ENCODE measurements at places on chromosomes 12 and 14.

DNA sequence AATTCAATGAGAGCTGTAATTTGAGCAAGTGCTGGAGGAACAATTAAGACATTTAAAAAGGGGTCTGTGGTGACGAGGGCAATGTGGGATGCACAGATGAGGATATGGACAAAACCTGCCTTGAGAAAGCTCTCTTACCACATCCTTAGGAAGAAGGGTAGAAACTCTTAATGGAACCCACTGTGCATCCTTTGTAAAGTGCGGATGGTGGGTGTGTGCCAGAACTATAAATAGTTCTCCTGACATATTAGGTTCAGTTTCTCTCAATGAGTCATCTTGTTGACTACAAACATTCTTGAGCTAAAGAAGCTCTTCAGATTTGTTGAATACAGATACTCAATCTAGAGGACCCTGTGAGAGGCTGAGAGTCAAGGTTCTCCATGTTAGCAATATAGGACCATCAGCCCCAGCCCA, 106.1 kb upstream of the ANO4 start:
- no peak for DNase-seq

DNA sequence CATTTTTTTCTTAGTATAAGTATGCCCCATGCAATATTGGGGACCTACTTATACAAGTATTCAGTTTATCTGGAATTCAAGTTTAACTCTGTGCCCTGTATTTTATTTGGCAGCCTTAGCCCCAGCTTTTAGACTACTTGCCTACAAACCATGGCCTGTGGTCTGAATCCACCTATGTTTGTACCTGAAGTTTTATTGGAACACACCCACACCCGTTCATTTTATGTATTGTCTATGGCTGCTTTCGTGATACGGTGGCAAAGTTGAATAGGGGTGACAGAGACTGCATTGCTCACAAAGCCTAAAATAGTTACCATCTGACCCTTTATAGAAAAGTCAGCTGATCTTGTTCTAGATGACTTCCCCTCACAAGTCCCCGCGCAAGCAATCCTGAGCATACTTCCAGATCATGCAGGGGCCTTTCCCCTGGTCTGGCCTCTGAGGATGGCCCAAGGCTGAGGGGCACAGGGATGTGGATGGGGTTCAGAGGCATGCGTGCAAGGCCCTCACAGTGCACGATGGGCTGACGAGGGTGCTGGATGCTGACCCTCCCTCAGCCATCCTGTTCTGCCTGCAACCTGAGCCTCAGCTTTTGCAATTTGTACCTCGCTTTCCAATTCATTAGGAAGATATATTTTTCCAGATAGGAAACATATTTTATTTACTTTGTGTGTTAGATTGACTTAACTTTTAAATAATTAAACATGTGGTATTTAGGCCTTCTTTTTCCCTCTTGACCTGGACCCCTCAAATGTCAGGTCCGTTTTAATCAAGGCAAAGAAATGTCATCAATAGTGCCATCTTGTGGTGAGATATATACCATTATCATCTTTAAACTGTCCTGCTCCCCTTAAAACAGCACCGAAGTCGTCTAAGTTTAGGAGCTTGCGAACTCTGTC, 527.3 kb upstream of the CCDC196 start:
- no peak for DNase-seq

- peak; percentile 38 for DNase-seq
Measured at GRCh38 chr12:118714051-118714460, 267.3 kb upstream of the SRRM4 start.

- no peak for DNase-seq
Measured at GRCh38 chr12:19245666-19246065, 116.1 kb downstream of the PLEKHA5 start.

DNA sequence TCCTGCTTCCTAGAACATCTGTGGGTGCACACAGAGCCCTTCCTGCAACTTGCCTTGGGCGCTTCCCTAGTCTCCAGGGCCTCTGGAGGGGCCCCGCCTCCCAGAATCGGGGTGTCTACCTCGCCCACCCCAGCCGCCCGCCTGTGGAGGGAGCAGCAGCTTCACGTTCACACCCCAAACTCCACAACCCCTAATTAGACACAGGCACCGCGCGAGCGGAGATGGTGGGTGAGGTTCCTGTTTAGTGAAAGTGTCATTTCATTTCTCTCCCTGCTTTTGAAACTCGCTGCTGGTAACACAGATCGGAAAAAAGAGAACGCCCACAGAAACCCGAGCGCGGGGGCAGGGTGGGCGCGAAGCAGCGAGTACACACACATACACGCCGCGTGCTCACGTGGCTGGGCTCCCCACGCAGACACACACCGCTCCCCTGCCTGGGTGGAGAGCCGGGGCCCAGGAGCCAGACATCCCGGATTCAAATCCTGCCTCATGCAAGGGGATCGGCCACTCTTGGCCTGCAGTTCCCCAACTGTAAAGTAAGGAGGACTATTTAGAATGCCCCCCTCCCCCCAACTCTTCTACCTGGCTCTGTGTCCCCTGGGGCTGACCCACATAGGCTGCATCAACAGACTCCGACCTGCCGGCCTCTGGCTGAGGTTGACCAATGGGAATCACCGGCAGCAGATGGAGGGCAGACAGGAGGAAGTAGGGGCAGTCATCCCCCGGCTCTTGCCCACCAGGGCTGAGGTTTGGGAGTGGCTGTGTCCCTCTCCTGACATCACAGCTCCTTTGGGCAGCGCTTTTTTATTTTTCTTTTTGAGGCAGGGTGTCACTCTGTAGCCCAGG, 79.2 kb upstream of the NCOR2 start:
- no peak for DNase-seq

DNA sequence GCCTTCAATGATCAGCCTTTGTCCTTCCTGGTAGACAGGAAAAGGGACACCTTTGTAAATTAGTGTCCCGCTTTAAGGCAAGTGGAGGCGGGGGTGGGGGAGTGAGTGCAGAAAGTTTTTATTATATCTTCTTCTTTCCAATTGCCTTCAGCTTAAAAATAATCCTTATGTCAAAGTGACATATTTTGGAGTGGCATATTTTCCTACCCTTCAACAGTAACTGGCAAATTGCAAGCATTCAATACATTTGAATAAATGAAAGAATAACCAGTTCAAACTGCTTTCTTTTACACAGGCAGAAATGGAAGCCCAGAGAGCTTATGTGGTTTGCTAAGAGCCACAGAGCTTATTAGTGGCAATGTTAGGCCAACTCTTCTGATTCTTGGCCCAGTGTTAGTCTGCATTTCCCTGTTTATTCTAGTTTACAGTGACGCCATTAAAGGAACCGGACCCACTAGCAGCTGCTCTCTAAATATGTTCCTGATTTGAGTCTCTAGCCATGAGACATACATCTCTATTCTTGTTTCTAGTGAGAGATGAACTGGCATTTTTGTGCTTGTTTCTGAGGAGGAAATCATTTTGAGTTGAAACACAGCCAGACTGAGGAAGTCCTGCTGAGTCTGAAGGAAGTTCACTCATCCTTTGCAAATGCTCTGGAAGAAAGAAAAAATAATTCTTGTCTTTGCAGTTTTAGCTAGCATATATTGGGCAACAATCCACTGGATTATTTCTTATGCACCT, 468.7 kb downstream of the NOVA1 start:
- no peak for DNase-seq

- no peak for DNase-seq
Measured at GRCh38 chr12:89846473-89847055, 137.9 kb upstream of the ATP2B1 start.

DNA sequence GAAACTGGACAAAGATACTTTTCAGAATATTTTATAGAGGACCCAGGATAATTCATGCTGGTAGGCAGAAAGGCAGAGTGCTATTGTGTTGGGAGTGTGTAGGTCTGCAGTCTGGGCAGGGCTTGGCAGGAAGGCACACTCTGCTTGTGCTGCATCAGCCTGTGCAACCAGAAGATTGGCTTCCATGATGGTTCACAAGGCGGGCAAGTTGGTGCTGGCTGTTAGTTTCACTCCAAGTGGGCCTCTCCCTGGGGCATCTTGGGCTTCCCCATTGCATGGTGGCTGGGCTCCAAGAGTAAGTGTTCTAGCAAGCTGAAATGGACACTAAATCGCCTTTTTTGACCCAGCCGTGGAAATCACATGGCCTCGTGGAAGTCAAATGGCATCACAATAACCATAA, 1.8 kb upstream of the UBE2N start:
- DNase-seq = no peak

DNA sequence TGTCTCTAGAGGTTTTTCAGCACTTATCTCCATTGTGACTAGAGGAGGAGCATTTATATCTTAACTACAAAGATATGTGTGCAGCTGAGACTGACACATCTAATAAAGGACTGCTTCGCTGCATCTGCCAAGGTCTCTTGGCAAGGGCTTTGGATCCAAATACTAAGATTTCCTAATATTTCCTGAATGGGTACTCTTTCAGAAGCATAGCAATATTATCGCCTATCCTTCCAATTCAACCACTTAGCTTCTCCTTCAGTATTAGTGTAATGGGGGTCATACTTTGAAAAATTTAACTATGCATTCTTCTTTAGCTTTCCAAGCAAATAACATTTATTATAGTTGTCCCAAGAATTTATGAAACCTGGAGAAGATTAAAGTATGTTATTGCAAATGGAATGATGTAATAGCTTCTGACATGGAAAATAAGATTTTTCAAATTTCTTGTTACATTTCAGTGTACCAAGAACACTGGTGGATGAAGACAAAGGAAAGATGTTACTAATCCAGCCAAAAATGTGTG, 243.0 kb upstream of the PDE3A start:
- DNase-seq = no peak

DNA sequence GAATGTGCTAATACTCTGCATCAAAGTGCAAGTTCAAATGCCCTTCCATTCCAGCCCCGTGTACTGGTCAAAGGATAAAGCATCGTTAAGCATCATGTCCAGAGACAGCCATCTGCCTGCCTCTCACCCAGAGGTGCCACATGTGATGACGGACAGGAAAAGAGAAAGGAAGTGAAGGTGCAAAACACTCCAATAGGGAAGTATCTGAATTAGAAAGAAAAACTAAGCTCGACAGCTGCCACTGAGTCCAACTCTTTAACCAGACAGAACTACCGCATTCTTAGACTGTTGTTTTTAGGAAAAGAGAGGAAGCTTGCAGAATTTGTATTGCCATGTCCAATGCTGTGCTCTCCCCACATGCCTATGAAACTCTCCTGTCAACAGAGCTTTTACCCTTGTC, 465.0 kb upstream of the SOX5 start:
- DNase-seq = no peak

Data from iPS DF 19.7 (cell line).